Glutamatergic neuron (in vitro differentiated cells): ENCODE measurements at places on chromosomes 13 and 19. TPM values are rescaled to one million over a fixed set of nuclear protein-coding genes. Genes with fewer than 3 reads are reported as not detected.

HCN2 gene
- 33.2 TPM for total RNA-seq

CDC42EP5 gene
- total RNA-seq = not detected

HPN gene
- 0.29 TPM for total RNA-seq

PSENEN gene
- total RNA-seq = 109 TPM

AP2S1 gene
- 95.4 TPM for total RNA-seq

AMER2 gene
- 1.5 TPM for total RNA-seq

ZNF90 gene
- 47.2 TPM for total RNA-seq

IGSF23 gene
- total RNA-seq = not detected
